ENCODE measurements at places on chromosomes 2 and 18. TPM values are rescaled to one million over a fixed set of nuclear protein-coding genes. Genes with fewer than 3 reads are reported as not detected.
A peak's percentile ranks its signal among the peaks of the same experiment; 100 is the strongest.

- DNase-seq = no peak
- no peak overlapping the region for H3K27ac ChIP-seq
- no peaks in the 10 kb centered on the region for H3K36me3 ChIP-seq
Measured at GRCh38 chr18:567122-567521, 13.1 kb upstream of the CETN1 start.

- no peak overlapping the region for H3K27ac ChIP-seq
- no peaks in the 10 kb centered on the region for H3K4me1 ChIP-seq
- no peak for DNase-seq
- H3K36me3 ChIP-seq = no peaks in the 10 kb centered on the region
- no peaks in the 10 kb centered on the region for H3K27me3 ChIP-seq
- H3K4me3 ChIP-seq = no peak overlapping the region
Measured at GRCh38 chr18:55361492-55362250, 226.3 kb downstream of the TCF4 start.

DNA sequence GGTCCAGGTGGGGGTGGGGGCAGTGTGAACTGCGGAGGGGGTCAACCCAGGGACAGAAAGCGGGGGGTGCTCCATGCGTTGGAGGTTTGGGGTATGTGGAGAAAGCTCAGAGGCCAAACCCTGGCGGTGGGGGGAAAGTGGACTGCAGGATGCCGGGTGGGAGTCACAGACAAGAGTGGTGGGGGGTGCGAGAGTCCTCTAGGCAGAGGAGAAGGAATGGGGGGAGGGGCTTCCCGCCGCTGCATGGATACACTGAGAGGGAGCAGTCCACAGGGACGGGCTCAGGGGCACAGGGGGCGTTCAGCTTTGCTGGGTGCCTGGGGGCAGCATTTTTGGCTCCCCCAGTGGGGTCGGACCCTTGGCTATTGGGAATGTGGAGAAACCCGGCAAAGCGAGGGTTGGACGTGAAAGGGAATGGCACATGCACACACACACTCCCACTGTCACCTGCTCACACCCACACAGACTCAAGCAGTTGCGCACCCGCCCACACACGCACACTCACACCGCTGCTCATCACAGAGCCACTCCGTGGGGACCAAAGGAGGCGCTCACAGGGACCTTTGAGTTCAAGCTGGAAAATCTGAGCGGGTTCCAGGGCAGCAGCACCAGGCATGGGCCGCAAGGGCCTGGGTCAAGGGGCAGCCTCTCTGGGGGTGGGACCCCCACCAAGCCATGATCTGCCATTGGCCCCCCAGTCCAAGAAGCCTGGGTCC lies 7.7 kb downstream of the GBX2 start:
- no peak overlapping the region for H3K27ac ChIP-seq
- DNase-seq = no peak
- H3K36me3 ChIP-seq = no peaks in the 10 kb centered on the region
- no peak overlapping the region for H3K4me3 ChIP-seq
- peaks cover 11% of the 10 kb centered on the region for H3K4me1 ChIP-seq

- no peaks in the 10 kb centered on the region for H3K4me1 ChIP-seq
- no peak for DNase-seq
- H3K27ac ChIP-seq = no peak overlapping the region
- no peaks in the 10 kb centered on the region for H3K36me3 ChIP-seq
- H3K27me3 ChIP-seq = no peaks in the 10 kb centered on the region
- no peak overlapping the region for H3K4me3 ChIP-seq
Measured at GRCh38 chr2:239462671-239463506, 62.1 kb upstream of the HDAC4 start.

DNA sequence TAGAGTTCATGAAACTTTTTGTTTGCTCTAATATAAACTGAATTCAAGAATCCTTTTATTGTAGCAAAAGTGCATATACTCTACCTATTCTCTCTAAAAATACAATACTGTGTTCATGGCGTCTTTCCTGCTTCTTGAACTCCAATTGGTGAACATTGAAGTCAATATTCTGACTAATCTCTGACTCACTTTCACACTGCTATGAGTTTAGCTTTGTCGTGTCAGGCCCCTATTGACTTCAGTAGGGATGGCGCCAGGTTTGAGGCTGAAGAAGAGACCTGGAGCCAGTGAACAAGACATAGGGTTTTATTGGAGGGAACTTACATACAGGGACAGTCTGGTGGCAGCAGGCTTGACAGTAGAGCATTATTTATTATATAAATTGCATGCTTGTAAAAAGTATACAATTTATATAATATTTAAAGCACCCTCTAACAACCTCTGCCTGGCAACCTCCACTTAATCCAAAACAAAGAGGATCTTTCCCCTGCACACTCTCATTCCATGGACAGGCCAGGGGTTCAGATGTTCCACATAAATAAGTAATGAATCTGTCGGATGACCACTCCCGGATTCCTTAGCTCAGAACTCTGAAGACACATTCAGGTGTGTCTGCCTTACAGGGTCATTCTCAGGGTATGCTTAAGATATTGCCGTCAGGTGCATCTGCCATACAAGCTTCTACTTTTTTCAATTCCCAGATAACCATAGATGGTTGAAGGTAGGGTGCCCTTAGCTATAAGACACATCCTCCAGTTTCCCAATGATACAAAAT lies 141.0 kb downstream of the CERS6 start:
- no peaks in the 10 kb centered on the region for H3K4me1 ChIP-seq
- DNase-seq = no peak
- H3K36me3 ChIP-seq = no peaks in the 10 kb centered on the region

DNA sequence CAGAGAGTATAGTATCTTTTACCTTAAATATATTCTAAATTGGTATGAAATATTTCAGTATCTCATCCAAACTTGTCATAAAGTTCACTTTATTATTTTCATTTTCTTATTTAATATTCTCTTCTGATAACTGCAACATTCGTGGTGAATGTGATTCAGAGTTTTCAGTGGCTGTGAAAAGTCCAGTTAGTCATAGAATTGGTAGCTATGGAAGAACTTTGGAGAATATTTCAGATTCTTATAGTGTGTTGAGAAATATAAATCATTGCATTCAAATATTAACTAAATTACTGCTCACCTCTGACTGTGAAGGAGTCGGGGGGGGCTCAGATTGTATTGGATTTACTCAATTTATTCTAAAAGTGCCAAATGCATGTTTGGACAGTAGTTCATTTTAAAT lies 178.6 kb upstream of the VWC2L start:
- H3K27ac ChIP-seq = no peak overlapping the region
- H3K36me3 ChIP-seq = no peaks in the 10 kb centered on the region
- no peak overlapping the region for H3K4me3 ChIP-seq
- DNase-seq = no peak

DNA sequence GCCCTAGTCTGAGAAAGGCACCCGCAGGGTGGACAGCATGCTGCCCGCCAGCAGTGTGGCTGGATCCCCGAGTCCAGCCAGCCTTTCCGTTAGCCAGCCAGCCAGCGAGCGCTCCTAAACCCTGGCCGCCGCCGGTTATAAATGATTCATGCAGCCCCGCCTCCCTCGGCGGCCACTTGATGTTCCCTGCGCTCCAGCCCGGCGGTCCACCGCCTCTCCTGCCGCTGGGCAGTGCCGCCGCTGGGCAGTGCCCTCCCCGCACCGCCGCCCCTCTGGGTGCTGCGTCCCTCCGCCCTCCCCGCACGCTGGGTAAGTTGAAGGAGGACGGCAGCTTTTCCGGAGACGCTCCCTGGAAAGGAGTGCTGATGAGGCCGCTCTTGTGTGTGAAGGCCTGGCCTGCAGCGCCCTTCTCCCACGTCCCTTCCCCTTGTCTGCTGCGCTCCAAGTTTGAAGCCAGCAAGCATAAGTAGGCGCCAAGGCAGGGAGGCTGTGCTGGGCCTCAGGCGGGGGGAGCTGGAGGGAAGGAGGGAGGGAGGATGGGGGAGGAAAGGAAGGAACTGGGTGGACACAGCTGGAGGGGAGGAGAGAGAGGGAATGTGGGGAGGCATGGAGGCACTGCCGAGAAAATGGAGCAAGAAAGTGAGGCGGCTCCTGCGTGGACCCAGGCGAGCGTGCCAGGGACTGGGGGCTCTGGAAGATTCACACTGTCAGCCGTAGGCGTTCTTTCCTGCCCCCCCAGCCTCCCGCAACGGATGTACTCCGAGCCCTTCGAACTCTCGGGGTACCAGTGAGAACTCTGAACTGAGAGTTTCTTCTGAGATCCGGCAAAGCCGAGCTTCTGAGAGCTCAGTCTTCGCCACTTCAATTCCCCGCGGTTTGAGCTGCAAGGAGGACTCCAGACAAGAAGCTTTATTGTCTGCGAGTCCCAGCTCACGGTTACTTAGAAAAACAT lies 131.9 kb downstream of the GLI2 start:
- H3K4me3 ChIP-seq = peak overlapping the region; percentile 57
- no peaks in the 10 kb centered on the region for H3K27me3 ChIP-seq
- no peaks in the 10 kb centered on the region for H3K36me3 ChIP-seq
- peaks cover 21% of the 10 kb centered on the region for H3K4me1 ChIP-seq

DNA sequence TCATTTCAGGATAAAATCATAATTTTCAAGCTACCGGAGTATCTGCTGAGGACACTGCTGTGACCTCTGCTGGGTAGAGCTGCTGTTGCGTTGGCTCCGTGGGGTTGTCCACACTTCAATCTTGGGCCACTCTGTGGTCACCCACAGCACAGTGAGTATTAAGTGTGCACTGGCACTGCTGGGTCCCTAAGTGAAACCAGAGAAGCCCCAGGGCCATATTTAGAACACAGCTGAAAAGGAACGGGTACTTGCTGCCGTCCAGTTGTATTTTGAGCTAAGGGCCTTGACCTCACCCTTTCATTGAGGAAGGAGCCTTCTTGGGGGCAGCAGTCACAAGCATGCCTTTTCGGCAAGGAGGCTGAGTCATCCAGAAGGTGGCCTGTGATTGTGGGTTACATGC lies 10.1 kb downstream of the SLC9A4 start:
- no peak overlapping the region for H3K27ac ChIP-seq
- H3K4me1 ChIP-seq = no peaks in the 10 kb centered on the region
- H3K4me3 ChIP-seq = no peak overlapping the region
- H3K27me3 ChIP-seq = no peaks in the 10 kb centered on the region

GRCh38 chr2:140376686-140377085 lies 1596.5 kb upstream of the NXPH2 start:
- H3K4me1 ChIP-seq = no peaks in the 10 kb centered on the region
- H3K36me3 ChIP-seq = no peaks in the 10 kb centered on the region
- DNase-seq = no peak

GRCh38 chr2:213806125-213806726 lies 522.0 kb downstream of the SPAG16 start:
- no peaks in the 10 kb centered on the region for H3K4me1 ChIP-seq
- H3K4me3 ChIP-seq = no peak overlapping the region
- no peaks in the 10 kb centered on the region for H3K27me3 ChIP-seq
- no peaks in the 10 kb centered on the region for H3K36me3 ChIP-seq
- no peak for DNase-seq

- no peak overlapping the region for H3K27ac ChIP-seq
- DNase-seq = no peak
- H3K4me3 ChIP-seq = no peak overlapping the region
- H3K27me3 ChIP-seq = no peaks in the 10 kb centered on the region
Measured at GRCh38 chr18:48228301-48228715, 180.9 kb downstream of the ZBTB7C start.

- H3K27ac ChIP-seq = no peak overlapping the region
- no peaks in the 10 kb centered on the region for H3K36me3 ChIP-seq
- DNase-seq = no peak
- H3K27me3 ChIP-seq = no peaks in the 10 kb centered on the region
- H3K4me1 ChIP-seq = no peaks in the 10 kb centered on the region
- H3K4me3 ChIP-seq = no peak overlapping the region
Measured at GRCh38 chr2:89841476-89841840, 1150.0 kb downstream of the RPIA start.

DNA sequence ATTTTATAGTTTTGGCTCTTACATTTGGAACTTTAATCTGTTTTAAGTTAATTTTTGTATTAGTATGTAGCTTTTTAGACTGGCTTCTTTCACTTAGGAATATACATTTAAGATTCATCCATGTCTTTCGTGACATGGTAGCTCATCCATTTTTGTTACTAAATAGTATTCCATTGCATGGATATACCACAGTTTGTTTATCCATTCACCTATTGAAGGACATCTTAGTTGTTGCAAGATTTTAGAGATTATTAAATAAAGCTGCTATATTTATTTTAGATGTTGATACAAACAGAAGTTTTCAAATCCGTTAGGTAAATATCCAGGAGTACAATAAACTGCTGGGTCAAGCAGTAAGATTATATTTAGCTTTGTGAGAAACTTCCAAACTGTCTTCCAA lies 58.0 kb upstream of the ZNF521 start:
- H3K27ac ChIP-seq = no peak overlapping the region
- no peaks in the 10 kb centered on the region for H3K27me3 ChIP-seq
- no peaks in the 10 kb centered on the region for H3K36me3 ChIP-seq
- no peak for DNase-seq
- H3K4me3 ChIP-seq = no peak overlapping the region

GRCh38 chr2:71423817-71424420 lies 29.4 kb upstream of the DYSF start:
- H3K27ac ChIP-seq = no peak overlapping the region
- no peaks in the 10 kb centered on the region for H3K27me3 ChIP-seq
- no peak overlapping the region for H3K4me3 ChIP-seq
- H3K4me1 ChIP-seq = no peaks in the 10 kb centered on the region
- DNase-seq = no peak
- peaks cover 59% of the 10 kb centered on the region for H3K36me3 ChIP-seq

- no peaks in the 10 kb centered on the region for H3K4me1 ChIP-seq
- H3K27me3 ChIP-seq = no peaks in the 10 kb centered on the region
- no peaks in the 10 kb centered on the region for H3K36me3 ChIP-seq
- DNase-seq = no peak
Measured at GRCh38 chr2:225911019-225911418, 511.5 kb downstream of the NYAP2 start.

DNA sequence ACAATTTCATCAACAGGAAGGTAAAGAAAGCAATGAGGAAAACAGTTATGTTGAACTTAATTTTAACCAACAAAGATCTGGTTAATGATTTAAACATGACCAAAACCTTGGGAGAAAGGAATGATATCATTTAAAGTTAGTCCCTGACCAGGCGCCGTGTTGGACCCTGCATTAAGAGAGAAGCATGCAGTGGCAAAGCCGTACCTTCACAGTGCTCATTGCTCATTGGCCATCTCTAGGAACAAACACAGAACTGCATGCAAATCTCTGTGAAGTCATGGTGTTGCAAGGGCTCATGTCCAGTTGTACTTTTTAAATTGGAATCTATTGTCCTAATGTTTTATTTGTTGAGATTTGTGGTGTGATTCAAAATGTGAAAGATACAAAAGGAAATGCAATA lies 12.0 kb upstream of the SRBD1 start:
- no peak for DNase-seq
- no peaks in the 10 kb centered on the region for H3K27me3 ChIP-seq
- no peaks in the 10 kb centered on the region for H3K36me3 ChIP-seq
- no peak overlapping the region for H3K27ac ChIP-seq
- no peaks in the 10 kb centered on the region for H3K4me1 ChIP-seq

CELF4 gene
- total RNA-seq = not detected

BMP10 gene
- total RNA-seq = not detected

STK36 gene
- total RNA-seq = 17.7 TPM

FOXI3 gene
- not detected for total RNA-seq

LYPD6 gene
- total RNA-seq = 1.8 TPM

SLC35F5 gene
- total RNA-seq = 55.7 TPM

IL18R1 gene
- total RNA-seq = 1.9 TPM

Data from ascending aorta (tissue), 2 donors.